ENCODE measurements at places on chromosomes 7 and 10.

GRCh38 chr7:113770146-113770738 lies 148.6 kb downstream of the PPP1R3A start:
- DNase-seq: no peak

DNA sequence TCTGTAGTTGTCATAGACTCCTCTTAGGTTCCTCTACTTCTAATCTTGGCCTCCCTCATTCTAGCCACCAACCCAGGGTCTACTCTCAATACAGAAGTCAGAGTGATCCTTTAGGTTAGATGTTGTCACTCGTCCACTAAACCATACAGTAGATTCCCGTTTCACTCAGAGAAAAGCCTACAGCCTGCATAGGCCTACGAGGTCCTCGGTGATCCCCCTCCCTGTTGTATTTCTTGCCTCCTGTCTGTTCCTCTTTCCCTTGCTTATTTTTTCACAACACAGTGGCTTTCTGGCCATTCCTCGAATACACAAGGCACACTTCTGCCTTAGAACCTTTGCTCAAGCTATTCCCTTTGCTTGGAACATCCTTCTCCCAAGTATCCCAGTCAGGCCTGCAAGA lies 183.0 kb upstream of the PRSS1 start:
- no peak for DNase-seq

DNA sequence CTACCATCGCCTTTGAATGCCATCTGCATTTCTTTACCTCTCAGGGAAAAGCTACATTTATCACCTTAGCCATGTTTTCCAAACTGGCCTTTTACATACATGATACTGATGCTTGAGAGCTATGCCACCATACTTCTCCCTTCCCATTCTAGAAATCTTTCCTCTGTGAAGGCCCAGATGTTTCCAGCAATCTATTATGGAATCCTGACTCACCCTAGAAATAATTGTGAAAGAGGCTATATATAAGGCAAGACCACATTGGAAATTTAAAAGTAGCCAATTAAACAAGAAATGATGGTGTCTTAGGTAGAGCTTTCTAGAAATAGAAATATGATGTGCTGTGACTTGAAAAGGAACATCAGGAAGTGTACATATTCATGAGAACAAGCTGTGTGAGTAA lies 389.7 kb downstream of the INHBA start:
- DNase-seq: no peak

DNA sequence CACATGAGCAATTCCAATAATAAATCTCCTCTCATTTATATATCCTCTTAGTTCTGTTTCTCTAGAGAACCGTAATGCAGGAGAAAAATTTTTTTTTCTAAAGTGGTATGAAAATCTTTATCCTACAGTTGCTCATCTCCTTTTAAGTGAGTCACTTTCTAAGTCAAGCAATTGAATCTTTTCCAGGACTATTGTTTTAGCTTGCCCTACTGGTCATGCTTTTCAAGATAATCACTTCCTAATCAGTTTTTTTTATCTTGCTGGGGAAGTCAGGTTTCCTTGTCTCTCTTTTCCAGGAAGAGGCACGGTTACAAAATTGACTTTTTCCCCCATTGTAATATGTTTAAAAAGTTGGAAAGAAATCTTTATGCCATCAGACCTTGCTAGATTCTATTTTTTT lies 44.0 kb downstream of the INPP5F start:
- DNase-seq: no peak

GRCh38 chr10:31262672-31263071 lies 56.3 kb upstream of the ZEB1 start:
- no peak for DNase-seq
